Adrenal gland (tissue), 19 donors: ENCODE measurements at places on chromosomes 6 and 20. TPM values are rescaled to one million over a fixed set of nuclear protein-coding genes. Genes with fewer than 3 reads are reported as not detected.

Gene BTN1A1
- polyA plus RNA-seq: not detected

Gene PRRT1
- 26.0 TPM for polyA plus RNA-seq

Gene MPC1
- polyA plus RNA-seq: 76.9 TPM

Gene ARMH2
- not detected for polyA plus RNA-seq

Gene BHLHE23
- not detected for polyA plus RNA-seq

Gene RBPJL
- polyA plus RNA-seq: not detected

Gene PTCRA
- not detected for polyA plus RNA-seq

Gene SMIM28
- polyA plus RNA-seq: not detected

Gene SIRPB2
- polyA plus RNA-seq: 1.8 TPM

Gene ARFGEF3
- 7.2 TPM for polyA plus RNA-seq

Gene EGFL8
- 4.6 TPM for polyA plus RNA-seq

Gene HCK
- 9.9 TPM for polyA plus RNA-seq

Gene NRN1
- polyA plus RNA-seq: 2.7 TPM

Gene SLC52A3
- 0.88 TPM for polyA plus RNA-seq

Gene ANGPT4
- 0.07 TPM for polyA plus RNA-seq

Gene BPIFB1
- polyA plus RNA-seq: not detected

Gene CTCFL
- polyA plus RNA-seq: not detected

Gene HMGCLL1
- polyA plus RNA-seq: 4.6 TPM

Gene PRDM13
- not detected for polyA plus RNA-seq

Gene COL21A1
- polyA plus RNA-seq: 1.3 TPM

Gene TMEM74B
- 9.5 TPM for polyA plus RNA-seq

Gene PNPLA1
- 1.6 TPM for polyA plus RNA-seq

Gene FHL5
- 11.2 TPM for polyA plus RNA-seq

Gene TREM2
- polyA plus RNA-seq: 23.4 TPM

Gene SNX3
- 115 TPM for polyA plus RNA-seq

Gene TNFRSF21
- polyA plus RNA-seq: 1.9 TPM

Gene LHFPL5
- polyA plus RNA-seq: not detected

Gene SLC35B2
- 12.7 TPM for polyA plus RNA-seq

Gene PACSIN1
- polyA plus RNA-seq: 0.77 TPM

Gene PTK6
- polyA plus RNA-seq: not detected

Gene TAB2
- 18.8 TPM for polyA plus RNA-seq

Gene SAPCD1
- 6.0 TPM for polyA plus RNA-seq

Gene BIRC7
- not detected for polyA plus RNA-seq

Gene CCN5
- polyA plus RNA-seq: 47.3 TPM

Gene EDN1
- 2.8 TPM for polyA plus RNA-seq

Gene PCMTD2
- 39.1 TPM for polyA plus RNA-seq

Gene ID1
- polyA plus RNA-seq: 192 TPM

Gene DYNLT2
- 1.7 TPM for polyA plus RNA-seq

Gene ENPP5
- polyA plus RNA-seq: 2.8 TPM

Gene PM20D2
- 2.3 TPM for polyA plus RNA-seq

Gene KCNQ5
- 1.1 TPM for polyA plus RNA-seq

Gene BMP6
- polyA plus RNA-seq: 1.4 TPM

Gene RNF39
- polyA plus RNA-seq: 0.48 TPM

Gene KCNK17
- polyA plus RNA-seq: 0.16 TPM

Gene TRIM15
- polyA plus RNA-seq: not detected

Gene RIMS1
- polyA plus RNA-seq: 0.27 TPM

Gene KIAA0408
- 8.6 TPM for polyA plus RNA-seq

Gene MLIP
- 0.88 TPM for polyA plus RNA-seq

Gene TOX2
- 3.3 TPM for polyA plus RNA-seq

Gene NEURL2
- polyA plus RNA-seq: 19.1 TPM

Gene HRH3
- 0.80 TPM for polyA plus RNA-seq

Gene PPIL1
- 30.5 TPM for polyA plus RNA-seq

Gene CRYBG1
- 1.3 TPM for polyA plus RNA-seq

Gene TNFAIP3
- 15.5 TPM for polyA plus RNA-seq

Gene IPCEF1
- 0.62 TPM for polyA plus RNA-seq

Gene TMEM244
- polyA plus RNA-seq: not detected
